Stimulated activated CD4-positive, alpha-beta T cell treated with anti-CD3 and anti-CD28 coated beads, Interleukin-4, amount 100 ng/mL, for 1 hour (primary cell): ENCODE measurements at places on chromosomes 5 and 9.

DNA sequence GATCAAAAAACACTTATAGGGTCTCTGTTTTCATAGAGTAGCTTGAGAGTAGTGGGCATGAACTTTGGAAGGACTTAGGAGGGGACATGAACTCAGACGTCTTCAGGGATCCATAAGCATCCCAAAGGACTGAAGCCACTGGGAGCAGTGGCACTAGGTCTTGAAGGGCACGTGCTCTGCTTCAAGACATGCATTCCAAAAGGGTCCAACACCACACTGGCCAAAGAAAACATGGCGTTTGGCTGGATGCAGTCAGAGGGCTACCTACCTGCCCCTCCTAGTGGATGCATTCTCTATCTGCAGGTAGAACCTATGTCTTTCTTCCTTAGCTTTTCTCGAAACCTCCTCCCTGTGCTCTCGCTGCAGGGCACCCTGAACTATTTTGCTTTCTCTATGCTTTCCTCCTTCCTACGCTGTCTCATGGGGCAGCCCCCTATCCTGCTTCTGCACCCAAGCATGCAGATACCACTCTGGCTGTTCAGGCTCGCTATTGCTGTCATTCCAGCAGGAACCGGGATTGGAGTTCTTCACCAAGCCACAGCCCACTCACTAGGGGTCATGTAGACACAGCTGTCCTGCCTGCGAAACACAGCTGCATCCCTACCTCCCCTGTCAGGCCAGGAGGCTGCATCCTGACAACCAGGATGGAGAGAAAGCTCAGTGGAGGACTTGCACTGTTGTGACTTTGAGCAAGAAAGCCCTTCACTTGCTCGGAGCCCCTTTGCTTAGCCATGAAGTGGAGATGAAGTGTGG is 11.9 kb downstream of the FAM240B start:
- DNase-seq = no peak

- DNase-seq = no peak
These were observed 58.3 kb downstream of the BNC2 start for GRCh38 chr9:16811987-16812685.

- no peak for DNase-seq
These were observed 72.4 kb downstream of the MSX2 start for GRCh38 chr5:174796711-174797192.

- no peak for DNase-seq
These were observed 23.1 kb upstream of the TARS1 start for GRCh38 chr5:33417632-33418031.

GRCh38 chr5:149117970-149118369 is 23.3 kb upstream of the ABLIM3 start:
- no peak for DNase-seq

DNA sequence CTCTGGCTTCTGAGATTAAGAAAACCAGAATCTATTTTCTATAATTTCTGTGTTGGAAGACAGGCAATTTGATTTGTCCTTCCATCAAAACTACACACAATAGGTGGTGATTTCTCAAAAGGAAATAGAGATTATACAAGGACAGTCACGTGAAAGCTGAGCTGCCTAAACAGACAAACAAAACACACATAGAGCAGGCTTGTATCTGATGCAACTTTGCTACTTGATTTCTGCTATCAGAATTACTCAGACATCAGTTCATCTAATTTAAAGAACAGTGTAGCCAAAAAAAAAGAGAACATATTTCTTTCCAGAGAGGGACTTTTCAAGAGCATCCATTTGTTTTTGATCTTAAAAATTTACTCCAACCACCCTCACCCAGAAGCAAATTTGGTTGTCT is 2128.3 kb upstream of the C9orf72 start:
- no peak for DNase-seq
